ENCODE measurements at places on chromosomes 5 and 9. TPM values are rescaled to one million over a fixed set of nuclear protein-coding genes. Genes with fewer than 3 reads are reported as not detected.

Gene DRD1
- total RNA-seq: 0.54 TPM

Gene GABRA1
- total RNA-seq: not detected

Gene DAB2
- total RNA-seq: 5.5 TPM

Gene PRLR
- total RNA-seq: 0.10 TPM

Gene MBLAC2
- total RNA-seq: 5.7 TPM

Gene SPINK6
- total RNA-seq: not detected

DNA sequence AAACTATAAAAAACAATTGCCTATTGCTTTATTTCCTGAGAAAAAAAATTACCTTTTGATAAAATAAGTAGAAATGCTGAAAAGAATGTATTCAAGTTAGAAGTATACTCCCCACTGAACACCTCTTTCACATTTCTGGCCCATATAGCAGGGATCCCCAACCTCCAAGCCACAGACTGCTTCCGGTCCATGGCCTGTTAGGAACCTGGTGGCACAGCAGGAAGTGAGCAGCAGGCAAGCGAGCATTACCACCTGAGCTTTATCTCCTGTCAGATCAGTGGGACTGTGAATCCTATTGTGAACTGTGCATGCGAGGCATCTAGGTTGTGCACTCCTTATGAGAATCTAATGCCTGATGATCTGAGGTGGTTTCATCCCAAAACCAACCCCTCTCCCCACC lies 563.9 kb downstream of the RAB3C start:
- peaks cover 11% of the 10 kb centered on the region for H3K27me3 ChIP-seq
- H3K36me3 ChIP-seq: no peaks in the 10 kb centered on the region
- no peak overlapping the region for H3K4me3 ChIP-seq

- H3K27ac ChIP-seq: no peak overlapping the region
- DNase-seq: no peak
- no peaks in the 10 kb centered on the region for H3K27me3 ChIP-seq
- H3K4me3 ChIP-seq: peak overlapping the region; percentile 44
- no peaks in the 10 kb centered on the region for H3K36me3 ChIP-seq
Measured at GRCh38 chr5:31638345-31638744, 586 bp upstream of the PDZD2 start.

DNA sequence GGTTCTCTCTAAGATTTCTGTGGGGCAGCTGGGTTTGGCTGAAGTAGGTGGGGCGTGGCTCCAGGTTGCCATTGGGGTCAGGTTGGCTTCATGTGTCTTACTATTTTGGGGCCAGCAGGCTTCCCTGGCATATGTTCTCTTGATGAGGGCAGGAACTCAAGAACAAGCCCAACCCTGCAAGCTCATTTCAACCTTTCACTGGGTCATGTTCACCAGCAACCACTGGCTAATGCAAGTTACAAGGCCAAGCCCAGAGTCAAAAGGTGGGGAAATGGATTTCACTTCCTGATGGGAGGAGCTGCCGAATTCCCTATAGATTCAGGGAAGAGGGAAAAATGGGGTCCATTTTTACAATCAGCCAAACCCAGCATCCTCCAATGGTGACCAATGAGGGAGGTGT lies 34.0 kb upstream of the HAND1 start:
- no peaks in the 10 kb centered on the region for H3K4me1 ChIP-seq
- H3K36me3 ChIP-seq: no peaks in the 10 kb centered on the region
- no peak for DNase-seq
- H3K27ac ChIP-seq: no peak overlapping the region
- no peaks in the 10 kb centered on the region for H3K27me3 ChIP-seq
- no peak overlapping the region for H3K4me3 ChIP-seq

GRCh38 chr9:99819123-99819855 lies 2.4 kb upstream of the NR4A3 start:
- H3K27ac ChIP-seq: peak overlapping the region; percentile 88
- no peaks in the 10 kb centered on the region for H3K36me3 ChIP-seq
- H3K4me1 ChIP-seq: peaks cover 6% of the 10 kb centered on the region
- DNase-seq: no peak

GRCh38 chr5:146993876-146994530 lies 115.4 kb upstream of the PPP2R2B start:
- H3K36me3 ChIP-seq: no peaks in the 10 kb centered on the region
- DNase-seq: no peak
- H3K27me3 ChIP-seq: no peaks in the 10 kb centered on the region
- no peaks in the 10 kb centered on the region for H3K4me1 ChIP-seq
- H3K27ac ChIP-seq: no peak overlapping the region

GRCh38 chr9:124202447-124202971 lies 55.2 kb upstream of the NEK6 start:
- no peaks in the 10 kb centered on the region for H3K27me3 ChIP-seq
- no peak overlapping the region for H3K4me3 ChIP-seq
- H3K36me3 ChIP-seq: no peaks in the 10 kb centered on the region
- H3K4me1 ChIP-seq: no peaks in the 10 kb centered on the region
- DNase-seq: no peak

GRCh38 chr5:41510176-41510831 lies at the start of gene PLCXD3:
TSS of gene PLCXD3 (minus strand) at chr5:41510601. CDS start at chr5:41510526, 75 bp downstream.
- H3K36me3 ChIP-seq: no peaks in the 10 kb centered on the region
- no peaks in the 10 kb centered on the region for H3K4me1 ChIP-seq
- H3K27ac ChIP-seq: no peak within 1 kb of the TSS

- H3K4me1 ChIP-seq: no peaks in the 10 kb centered on the region
- no peaks in the 10 kb centered on the region for H3K27me3 ChIP-seq
- H3K27ac ChIP-seq: no peak overlapping the region
- H3K4me3 ChIP-seq: no peak overlapping the region
Measured at GRCh38 chr9:126652140-126652582, 38.4 kb downstream of the LMX1B start.

DNA sequence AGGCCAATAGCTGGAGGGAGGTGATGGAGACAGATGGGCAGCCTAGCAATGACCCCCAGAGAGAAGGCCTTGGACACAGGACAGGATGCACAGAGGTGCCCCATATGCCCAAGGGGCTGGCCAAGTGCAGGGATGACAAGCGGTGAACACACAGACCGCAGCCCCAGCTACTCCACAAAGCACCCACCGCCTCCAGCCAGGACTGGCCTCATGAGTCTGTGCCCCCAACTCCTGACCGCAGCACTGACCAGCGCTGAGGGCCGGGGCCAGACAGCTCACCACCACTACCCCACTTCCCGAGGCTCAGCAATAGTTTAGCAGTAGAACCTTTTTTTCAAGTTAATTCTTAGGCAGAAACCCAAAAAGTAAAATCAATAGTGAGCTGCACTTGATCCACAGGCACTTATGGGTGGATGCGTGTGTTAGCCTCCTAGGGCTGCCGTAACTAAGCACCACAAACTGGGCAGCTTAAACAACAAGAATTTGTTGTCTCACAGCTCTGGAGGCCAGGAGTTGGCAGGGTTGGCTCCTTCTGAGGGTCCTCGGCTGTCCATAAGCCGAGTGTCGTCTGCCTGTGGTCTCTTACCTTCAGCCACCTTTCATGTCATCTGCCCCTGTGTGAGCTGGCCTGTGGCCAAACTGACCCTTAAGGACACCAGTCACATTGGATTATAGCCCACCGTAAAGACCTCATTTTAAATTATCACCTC lies 14.1 kb downstream of the ROR2 start:
- H3K36me3 ChIP-seq: no peaks in the 10 kb centered on the region
- no peak overlapping the region for H3K4me3 ChIP-seq
- H3K4me1 ChIP-seq: no peaks in the 10 kb centered on the region
- DNase-seq: no peak
- H3K27me3 ChIP-seq: no peaks in the 10 kb centered on the region
- no peak overlapping the region for H3K27ac ChIP-seq
